ENCODE measurements at places on chromosomes 2 and 18. TPM values are rescaled to one million over a fixed set of nuclear protein-coding genes. Genes with fewer than 3 reads are reported as not detected.

The BMP10 gene
- not detected for total RNA-seq

The DCC gene
- not detected for total RNA-seq

The PFN4 gene
- total RNA-seq: not detected

The PDCD1 gene
- total RNA-seq: 5.9 TPM

The THSD7B gene
- total RNA-seq: not detected

The DLGAP1 gene
- 0.17 TPM for total RNA-seq

The MERTK gene
- 0.64 TPM for total RNA-seq

The GRB14 gene
- not detected for total RNA-seq

- H3K4me3 ChIP-seq: no peak overlapping the region
- no peaks in the 10 kb centered on the region for H3K36me3 ChIP-seq
- H3K27ac ChIP-seq: no peak overlapping the region
Observed at GRCh38 chr18:7232218-7232617, 1.3 kb downstream of the LRRC30 start.

GRCh38 chr2:216696321-216696720 is 972 bp upstream of the IGFBP5 start:
- no peak overlapping the region for H3K27ac ChIP-seq
- H3K36me3 ChIP-seq: no peaks in the 10 kb centered on the region
- H3K27me3 ChIP-seq: peaks cover 12% of the 10 kb centered on the region
- H3K4me1 ChIP-seq: peaks cover 24% of the 10 kb centered on the region

DNA sequence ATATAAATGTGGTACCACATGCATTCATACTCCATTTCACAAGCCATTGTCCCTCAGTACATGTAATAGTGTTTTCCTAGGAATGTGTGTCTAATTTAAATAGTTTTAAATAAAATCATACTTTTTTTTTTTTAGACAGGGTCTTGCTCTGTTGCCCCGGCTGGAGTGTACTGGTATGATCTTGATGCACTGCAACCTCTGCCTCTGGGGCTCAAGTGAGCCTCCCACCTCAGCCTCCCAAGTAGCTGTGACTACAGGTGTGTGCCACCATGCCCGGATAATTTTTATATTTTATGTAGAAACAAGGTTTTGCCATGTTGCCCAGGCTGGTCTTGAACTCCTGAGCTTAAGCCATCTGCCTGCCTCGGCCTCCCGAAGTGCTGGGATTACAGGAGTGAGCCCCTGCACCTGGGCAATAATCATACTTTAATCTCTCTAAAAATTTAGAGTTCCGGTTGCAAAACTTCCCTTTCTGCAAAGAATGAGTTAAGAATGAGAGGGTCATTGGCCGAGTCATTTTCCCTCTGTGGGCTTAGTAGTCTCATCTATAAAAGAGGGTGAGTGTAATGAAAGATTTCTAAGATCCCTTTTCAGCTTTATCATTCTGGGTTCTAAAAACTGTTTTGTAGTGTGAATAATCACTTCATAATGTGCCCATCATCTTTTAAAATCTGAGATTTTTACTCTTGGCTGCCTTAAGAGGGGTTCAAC is 116.0 kb upstream of the PELI1 start:
- no peak overlapping the region for H3K27ac ChIP-seq
- H3K36me3 ChIP-seq: no peaks in the 10 kb centered on the region
- no peaks in the 10 kb centered on the region for H3K27me3 ChIP-seq
- no peak for DNase-seq
- H3K4me3 ChIP-seq: no peak overlapping the region

GRCh38 chr2:234279637-234280036 is 217.2 kb downstream of the ARL4C start:
- no peak overlapping the region for H3K27ac ChIP-seq
- H3K4me3 ChIP-seq: no peak overlapping the region
- no peak for DNase-seq

DNA sequence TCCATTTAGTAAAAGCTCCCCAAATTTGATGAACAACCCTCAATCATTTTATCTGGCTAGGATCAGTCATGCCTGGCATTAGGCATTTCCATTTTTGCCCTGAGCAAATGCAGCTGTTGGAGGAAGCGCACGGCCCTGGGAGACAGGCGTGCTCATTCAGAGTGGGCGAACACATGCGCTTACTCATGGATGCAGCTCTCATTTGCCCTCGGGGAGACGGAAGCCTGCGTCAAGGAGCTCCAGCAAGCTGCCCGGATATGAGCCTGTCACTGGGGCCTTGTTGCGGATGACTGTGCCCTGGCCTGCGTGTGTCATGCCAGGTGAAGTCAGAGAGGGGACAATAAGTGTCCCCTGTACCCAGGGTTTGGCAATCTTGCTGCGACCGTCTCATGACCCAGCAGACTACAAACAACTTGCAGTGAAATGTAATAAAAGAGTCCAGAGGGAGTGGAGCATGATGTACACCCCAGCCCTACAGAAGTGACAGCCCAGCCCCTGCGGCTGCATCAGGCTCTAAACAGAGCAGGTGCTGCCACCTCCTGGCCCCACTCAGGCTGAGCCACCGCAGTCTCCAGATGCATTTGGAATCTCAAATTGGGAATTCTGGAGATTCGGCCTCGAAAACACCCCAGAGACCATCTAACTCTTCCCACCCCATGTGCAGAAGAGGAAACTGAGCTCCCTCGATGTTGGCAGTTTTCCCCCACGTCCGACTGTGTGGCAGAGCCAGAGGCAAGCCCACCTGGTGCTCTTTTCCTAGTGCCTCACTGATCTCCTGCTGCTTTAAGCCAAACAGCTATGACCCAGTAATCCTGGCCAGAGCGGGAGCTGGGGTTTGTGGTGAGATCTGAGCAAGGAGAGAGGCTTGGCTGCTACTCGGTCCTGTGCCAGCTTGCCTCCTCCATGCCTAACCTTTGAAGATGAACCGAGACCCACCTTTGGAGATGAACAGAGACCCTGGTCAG is 105.0 kb upstream of the ALK start:
- no peak overlapping the region for H3K4me3 ChIP-seq
- no peaks in the 10 kb centered on the region for H3K27me3 ChIP-seq
- no peaks in the 10 kb centered on the region for H3K4me1 ChIP-seq
- H3K36me3 ChIP-seq: no peaks in the 10 kb centered on the region
- H3K27ac ChIP-seq: no peak overlapping the region
- no peak for DNase-seq

DNA sequence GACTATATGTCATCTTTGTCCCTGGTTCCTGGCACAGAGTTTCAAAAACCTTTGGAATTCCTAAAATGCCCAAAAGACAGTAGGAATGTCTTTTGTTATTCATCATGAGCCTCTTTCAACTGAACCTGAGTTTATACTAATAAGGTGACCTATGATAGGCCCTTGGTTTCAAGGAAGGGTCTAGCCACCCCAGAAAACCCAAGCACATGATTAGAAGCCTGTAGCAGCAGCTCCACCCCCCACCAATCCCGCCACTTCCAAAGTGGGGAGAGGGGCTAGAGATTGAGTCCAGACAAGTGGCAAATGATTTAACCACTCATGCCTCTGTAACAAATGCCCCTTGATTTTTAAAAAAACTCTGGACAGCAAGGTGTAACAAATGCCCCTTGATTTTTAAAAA is 56.8 kb downstream of the ADD2 start:
- DNase-seq: no peak
- H3K36me3 ChIP-seq: no peaks in the 10 kb centered on the region
- H3K4me3 ChIP-seq: no peak overlapping the region
- H3K27me3 ChIP-seq: no peaks in the 10 kb centered on the region
